ENCODE measurements at places on chromosomes 2 and 18. TPM values are rescaled to one million over a fixed set of nuclear protein-coding genes. Genes with fewer than 3 reads are reported as not detected.

GRCh38 chr18:40907842-40908241 lies 1047.2 kb upstream of the PIK3C3 start:
- H3K36me3 ChIP-seq, result no peaks in the 10 kb centered on the region
- no peaks in the 10 kb centered on the region for H3K4me1 ChIP-seq
- DNase-seq, result no peak
- H3K27me3 ChIP-seq, result no peaks in the 10 kb centered on the region

DNA sequence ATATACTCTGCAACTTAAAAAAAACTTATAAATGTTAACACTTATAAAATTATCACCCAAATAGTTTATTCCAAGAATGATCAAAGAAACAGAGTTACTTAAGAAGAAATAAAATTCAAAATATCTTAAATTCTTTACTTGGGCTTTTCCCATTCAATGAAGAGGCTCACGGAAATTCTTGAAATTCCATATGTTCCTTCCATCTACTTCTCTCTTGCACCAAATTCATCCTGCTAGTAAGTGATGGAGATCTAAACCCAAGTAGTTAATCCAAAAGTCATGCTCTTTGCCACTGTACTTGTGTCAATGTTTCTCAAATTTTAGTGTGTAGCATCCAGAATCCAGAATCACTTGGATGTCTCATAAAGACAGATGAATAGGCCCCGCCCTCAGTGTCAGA lies 465.9 kb downstream of the TXNL1 start:
- H3K36me3 ChIP-seq, result no peaks in the 10 kb centered on the region
- H3K4me1 ChIP-seq, result no peaks in the 10 kb centered on the region
- no peak overlapping the region for H3K27ac ChIP-seq
- no peak for DNase-seq

- no peak for DNase-seq
- H3K36me3 ChIP-seq, result no peaks in the 10 kb centered on the region
- no peaks in the 10 kb centered on the region for H3K27me3 ChIP-seq
- no peaks in the 10 kb centered on the region for H3K4me1 ChIP-seq
- H3K4me3 ChIP-seq, result no peak overlapping the region
Measured at GRCh38 chr2:145049475-145049874, 529.6 kb upstream of the ZEB2 start.

- H3K27me3 ChIP-seq, result peaks cover 4% of the 10 kb centered on the region
- no peak overlapping the region for H3K4me3 ChIP-seq
Measured at GRCh38 chr2:12044857-12045256, 298.4 kb downstream of the LPIN1 start.

The CCDC121 gene
- 0.58 TPM for total RNA-seq

The ITGA6 gene
- total RNA-seq, result 34.0 TPM

All from natural killer cell (primary cell).